ENCODE measurements at places on chromosomes 11 and 22.

DNA sequence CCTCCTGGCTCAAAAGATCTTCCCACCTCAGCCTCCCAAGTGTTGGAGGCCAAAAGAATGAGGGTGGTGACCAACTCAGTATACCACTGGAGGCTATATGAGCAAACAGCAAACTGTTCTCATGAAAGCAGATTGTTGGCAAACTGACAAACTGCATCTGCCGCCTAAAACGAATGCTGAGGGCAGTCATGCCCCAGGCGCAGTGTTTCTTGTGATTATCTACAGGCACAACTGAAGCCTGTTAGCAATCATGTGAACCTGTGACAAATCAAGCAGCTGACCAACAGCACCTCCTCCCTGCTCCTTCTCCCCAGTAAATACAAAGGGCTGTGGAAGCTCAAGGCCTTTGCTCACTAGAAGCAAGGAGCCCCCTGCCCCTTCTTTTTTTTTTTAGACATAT, 47.8 kb downstream of the BTBD10 start:
- no peak for DNase-seq

DNA sequence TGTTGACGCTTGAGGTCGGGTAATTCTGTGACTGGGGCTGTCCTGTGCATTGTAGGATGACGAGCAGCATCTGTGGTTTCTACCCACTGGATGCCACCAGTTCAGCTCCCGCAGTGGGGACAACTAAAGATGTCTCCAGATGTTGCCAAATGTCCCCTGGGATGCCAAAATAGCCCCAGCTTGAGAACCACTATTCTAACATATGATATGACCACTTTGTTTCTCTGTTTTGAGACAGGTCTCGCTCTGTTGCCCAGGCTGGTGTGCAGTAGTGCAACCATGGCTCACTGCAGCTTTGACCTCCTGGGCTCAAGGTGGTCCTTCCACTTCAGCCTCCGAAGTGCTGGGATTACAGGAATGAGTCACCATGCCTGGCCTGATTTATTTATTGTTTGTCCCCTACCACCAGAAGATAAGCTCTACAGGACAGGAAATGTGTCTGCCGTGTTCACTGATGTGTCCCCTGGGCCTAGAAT, 4.4 kb upstream of the MEN1 start:
- DNase-seq, result no peak

GRCh38 chr11:108873310-108873709, 208.4 kb downstream of the DDX10 start:
- DNase-seq, result no peak

DNA sequence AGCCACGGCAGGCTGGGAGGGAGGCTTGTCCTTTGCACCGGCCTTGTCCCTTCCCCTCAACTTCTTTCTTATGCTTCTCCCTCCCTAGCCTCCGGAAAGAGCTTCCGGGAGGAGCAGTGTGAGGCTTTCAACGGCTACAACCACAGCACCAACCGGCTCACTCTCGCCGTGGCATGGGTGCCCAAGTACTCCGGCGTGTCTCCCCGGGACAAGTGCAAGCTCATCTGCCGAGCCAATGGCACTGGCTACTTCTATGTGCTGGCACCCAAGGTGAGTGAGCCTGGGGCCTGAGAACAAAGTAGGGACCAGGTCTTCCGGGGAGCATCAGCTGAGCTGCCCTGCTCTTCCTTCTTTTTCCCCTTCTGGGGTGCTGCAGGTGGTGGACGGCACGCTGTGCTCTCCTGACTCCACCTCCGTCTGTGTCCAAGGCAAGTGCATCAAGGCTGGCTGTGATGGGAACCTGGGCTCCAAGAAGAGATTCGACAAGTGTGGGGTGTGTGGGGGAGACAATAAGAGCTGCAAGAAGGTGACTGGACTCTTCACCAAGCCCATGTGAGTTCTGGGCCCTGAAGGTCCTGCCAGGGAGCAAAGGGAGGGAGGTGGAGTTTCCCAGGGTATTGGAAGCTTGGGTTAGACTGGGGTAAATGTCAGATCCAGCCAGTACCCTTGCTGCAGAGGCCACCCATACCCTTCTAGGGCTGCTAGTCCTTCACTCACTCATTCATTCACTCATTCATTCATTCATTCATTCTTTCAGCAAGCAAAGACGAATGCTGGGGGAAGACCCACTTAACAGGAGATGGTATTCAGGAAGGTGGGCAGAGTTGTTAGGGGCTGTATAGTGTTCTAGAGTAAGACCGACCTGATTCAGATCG, 22.6 kb downstream of the ADAMTS15 start:
- no peak for DNase-seq

DNA sequence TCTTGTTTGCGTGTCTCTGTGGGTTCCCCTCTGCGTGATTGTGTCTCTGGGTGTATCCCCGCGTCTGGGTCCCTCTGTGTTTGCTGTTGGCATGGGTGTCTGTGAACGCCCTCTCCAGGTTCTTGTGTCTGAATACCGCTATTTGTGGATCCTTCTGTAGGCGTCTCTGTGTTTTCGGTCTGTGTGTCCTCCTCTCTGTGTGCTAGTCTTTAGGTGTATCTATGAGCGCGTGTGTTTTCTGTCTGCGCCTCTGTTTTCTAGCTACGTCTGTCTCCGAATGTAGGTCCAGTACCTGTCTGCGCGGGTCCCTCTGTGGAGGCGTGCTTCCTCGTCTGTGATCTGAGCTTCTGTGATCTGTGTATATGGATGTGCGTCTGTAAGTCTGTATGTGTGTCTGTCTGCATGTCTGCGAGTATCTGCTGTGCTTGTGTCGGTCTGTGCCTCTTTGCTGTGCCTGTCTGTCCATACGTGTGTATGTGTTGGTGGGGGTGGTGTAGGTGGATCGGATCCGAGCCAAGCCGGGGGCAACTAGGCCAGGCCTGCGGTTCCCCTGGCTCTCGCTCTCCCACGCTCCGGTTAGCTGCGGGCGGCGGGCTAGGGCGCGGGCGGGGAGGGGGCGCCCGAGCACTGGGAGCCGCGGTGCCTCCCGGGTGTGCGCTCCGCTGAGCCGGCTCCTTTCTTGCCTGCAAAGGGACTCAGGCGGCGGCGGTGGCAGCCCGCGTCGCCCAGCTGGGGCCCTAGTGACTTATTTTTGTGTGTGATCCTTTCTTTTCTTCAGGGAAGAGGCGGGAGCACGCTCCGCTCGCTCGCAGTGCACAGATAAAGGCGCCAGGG, 105.3 kb upstream of the E2F8 start:
- DNase-seq, result no peak

- no peak for DNase-seq
These were observed 712 bp upstream of the SLC2A11 start for GRCh38 chr22:23856721-23857605.

- DNase-seq, result no peak
These were observed 32.2 kb upstream of the CARS1 start for GRCh38 chr11:3089236-3090061.

DNA sequence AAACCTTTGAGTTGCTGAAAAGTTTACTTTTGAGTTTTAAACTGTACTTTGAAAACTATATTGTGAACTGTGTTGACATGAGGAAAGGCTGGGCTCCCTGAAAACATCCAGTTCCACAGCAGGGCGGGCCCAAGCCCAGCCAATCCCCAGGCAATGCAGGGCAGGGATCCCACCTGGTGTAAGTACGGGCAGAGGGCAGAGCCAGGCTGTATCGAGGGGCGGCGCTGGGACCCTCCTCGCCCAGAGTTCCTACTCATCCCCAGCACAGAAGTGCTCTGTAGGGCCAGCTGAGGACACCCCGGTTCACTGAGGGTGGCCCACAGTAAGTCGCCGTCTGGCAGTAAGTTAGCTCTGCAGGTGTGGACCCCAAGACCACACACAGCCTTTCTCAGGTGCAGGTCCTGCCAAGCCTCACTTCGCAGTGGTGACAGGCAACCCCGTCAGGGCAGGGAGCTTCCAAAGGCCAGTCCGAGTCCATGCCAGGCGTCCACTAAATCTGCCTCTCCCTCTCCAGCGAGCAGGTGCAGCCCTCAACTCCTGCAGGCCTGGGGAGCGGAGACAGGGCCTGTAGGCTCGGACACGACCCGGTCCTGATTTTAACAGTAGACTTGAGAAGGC, 6.3 kb downstream of the RASSF7 start:
- no peak for DNase-seq

DNA sequence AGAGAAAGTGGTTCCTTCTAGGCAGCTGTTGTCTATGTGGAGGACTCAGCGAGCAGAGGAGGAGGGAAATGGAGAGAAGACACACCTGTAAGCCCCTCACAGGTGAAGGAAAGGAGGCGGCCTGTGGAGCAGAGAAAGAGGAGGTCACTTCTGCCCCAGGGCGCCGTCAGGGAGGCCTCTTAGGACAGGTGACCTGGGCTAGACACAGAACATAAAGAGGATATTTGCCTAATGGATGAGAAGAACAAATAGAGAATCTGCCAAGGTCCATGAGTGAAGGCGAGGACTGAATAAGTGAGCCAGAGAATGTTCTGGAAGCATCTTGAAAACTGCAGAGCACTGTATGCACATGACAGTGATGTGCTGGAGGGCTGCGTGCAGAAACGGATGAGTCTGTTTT, 2.2 kb upstream of the SCUBE1 start:
- DNase-seq, result no peak

DNA sequence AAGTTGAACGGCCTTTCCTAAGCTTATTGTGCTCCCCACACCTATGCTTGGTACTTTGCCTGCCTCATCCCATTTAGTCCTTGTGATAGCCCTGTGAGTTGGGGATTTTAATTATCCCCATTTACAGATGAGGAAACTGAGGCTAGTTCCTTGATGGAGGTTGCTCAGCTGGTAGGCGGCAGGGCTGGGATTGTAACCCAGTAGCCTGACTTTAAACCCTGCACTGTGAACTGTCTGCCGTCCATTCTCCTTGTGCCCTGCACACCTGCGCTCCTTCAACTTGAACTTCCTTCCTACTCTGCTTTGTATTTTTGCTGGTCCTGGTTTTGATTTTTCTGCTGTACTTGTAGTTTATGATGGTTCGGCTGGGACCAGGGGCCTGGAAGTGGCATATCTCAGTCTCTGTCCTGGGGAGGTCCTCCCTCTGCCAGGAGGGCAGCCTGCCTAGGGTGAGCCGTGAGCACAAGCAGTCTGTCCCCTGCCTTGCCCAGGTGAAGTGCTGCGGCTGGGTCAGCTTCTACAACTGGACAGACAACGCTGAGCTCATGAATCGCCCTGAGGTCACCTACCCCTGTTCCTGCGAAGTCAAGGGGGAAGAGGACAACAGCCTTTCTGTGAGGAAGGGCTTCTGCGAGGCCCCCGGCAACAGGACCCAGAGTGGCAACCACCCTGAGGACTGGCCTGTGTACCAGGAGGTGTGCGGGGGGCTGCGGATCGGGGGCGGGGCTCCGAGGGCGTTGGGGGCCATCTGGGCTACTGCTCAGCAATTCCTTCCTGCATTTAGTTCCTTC, 52.4 kb downstream of the CD82 start:
- DNase-seq, result no peak

GRCh38 chr22:43923631-43924464, at the start of gene PNPLA3:
PNPLA3 (plus strand) TSS chr22:43923805; CDS start chr22:43923912, 107 bp downstream.
- peak; percentile 66 for DNase-seq

GRCh38 chr11:36509694-36510593, at the start of gene TRAF6:
TRAF6 (minus strand) TSS chr11:36510272; CDS start chr11:36501515, 8,757 bp downstream.
- DNase-seq, result peak; percentile 87

DNA sequence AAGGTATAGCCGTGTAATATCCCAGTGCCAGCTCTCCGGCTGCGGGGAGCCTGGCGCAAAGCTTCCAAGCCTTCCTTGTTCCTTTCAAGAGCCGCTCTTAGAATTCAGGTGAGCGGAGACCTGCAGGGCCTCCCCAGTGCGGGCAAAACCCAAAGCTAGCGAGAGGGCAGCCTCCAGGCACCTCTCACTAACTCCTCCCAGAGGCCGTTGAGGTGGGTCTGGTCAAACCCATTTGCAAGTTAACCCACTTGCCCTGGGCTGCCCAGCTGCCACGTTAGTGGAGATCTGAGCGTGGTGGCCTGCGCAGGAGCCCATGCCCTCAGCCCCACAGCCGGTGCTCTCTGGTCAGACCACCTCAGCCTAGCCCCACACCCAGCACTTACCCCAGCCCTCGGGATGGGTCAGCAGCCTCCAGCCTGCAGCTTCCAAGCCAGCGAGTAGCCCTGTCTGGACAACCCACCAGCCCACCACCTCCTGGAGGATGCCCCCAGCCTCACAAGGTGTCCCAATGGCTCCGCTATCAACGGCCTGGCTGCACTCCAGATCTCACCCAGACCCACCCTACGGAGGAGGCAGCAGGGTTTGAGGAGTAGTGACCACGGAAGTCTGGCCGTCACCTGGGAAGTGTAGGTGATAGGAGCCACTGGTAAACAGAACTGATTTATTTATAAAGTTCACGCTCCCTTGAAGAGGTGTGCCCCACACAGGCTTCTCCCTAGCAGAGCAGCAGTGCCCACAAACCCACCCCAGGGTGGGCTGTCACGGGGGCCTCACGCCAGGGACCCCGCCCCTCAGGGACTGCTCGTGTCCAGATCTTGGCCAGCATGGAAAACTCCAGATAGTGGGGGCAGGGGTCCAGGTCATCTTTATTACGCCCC, 2.3 kb downstream of the ASCL2 start:
- DNase-seq, result no peak

GRCh38 chr11:8839306-8839956, 71.6 kb upstream of the AKIP1 start:
- no peak for DNase-seq
